ENCODE measurements at places on chromosomes 12 and 14. TPM values are rescaled to one million over a fixed set of nuclear protein-coding genes. Genes with fewer than 3 reads are reported as not detected.

DNA sequence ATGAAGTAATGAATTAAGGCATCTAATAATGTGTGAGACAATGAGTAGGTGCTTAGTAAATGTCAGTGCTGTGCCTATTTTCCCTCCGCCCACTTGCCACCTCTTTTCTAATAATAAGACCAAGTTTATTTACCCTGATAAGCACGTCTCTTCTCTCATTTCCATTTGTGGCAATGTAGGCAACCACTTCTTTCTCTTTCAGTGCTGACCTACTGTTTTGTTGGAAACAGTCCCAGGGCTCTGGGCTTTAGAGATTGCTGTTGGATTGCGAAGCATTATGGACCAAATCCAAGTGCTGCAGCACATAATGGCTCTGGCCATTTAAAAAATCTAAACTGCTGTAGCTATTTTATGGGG lies 141.3 kb upstream of the PLEKHG7 start:
- DNase-seq: no peak

Gene LUM
- total RNA-seq: 206 TPM

- no peak for DNase-seq
These were observed 8.7 kb upstream of the FGD4 start for GRCh38 chr12:32390572-32391219.

Gene CLEC4C
- total RNA-seq: not detected

Gene RNF31
- 61.5 TPM for total RNA-seq
